ENCODE measurements at places on chromosomes 5 and 9. TPM values are rescaled to one million over a fixed set of nuclear protein-coding genes. Genes with fewer than 3 reads are reported as not detected.

The SMIM32 gene
- total RNA-seq: 20.2 TPM

GRCh38 chr5:167417662-167418061, 873.8 kb upstream of the WWC1 start:
- no peak for DNase-seq

DNA sequence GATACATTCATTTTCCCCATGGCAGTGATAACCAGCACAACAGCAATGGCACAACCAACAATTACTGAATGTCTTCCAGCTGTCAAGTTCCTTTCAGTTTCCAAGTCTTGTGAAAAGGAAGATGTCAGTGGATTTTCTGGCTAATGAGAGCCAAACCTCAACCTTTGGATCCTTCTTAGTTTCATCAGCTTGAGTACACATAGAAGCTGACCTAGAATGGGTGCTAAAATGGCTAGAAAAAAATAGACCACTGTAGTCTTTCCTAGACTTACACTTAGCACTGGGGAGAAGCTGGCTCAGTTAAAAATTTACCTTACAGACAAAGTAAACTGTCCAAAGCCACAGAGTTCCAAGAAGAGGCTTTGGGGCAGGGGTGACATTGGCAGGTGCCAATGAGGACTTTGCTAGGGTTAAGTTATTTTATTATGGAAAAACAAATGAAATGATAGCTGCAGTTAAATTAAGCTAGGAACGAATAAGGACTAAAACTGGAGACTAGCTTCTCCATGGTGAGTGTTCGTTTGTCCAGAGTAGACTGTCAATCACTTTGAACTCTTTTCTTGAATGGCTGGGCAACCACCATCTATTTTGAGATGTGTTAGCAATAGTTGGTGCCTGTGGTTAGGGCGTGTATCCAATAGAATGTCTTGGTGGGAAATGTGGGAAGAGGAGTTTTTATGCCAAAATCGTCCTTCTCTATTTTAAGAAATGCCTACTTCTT, 25.9 kb upstream of the TXN start:
- DNase-seq: no peak

DNA sequence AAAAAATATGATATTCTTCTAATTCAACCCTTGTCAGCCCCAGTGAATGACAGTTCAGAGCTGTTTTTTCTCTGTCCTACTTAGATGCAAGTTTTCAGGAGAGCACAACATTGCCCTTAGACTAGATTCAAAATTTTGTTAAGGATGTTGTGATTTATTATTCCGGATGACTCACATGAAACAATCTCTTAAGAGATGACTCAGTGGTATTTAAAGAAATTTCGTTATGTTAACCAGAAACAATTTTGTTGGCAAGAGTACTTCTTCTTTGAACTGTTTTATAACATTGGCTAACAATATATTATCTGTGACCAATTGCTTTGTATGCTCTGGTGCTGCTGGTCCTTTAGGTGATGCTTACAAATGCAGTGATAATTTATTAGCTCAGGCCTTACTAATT, 132.0 kb downstream of the IZUMO3 start:
- no peak for DNase-seq

GRCh38 chr5:84430863-84431663, 46.4 kb upstream of the EDIL3 start:
- DNase-seq: no peak
